ENCODE measurements at places on chromosomes 13 and 19.

DNA sequence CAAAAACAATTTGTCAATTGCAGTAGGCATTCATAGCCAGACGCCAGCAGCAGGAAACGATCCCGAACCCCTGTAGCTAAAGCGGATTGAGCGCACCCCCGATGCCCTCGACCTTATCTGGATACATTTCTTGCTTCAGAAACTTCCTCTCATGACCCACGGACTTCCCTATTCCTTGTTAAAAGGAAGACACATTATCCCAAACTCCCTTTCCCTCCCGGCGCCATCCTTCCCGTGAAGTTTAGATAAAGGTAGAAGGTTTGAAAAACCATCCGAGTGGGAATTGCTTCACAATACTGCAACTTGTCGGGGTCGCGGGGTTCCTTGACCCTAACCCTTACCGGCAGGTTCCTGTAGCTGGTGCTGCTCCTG, 977 bp downstream of the PCDH20 start:
- H3K36me3 ChIP-seq = no peaks in the 10 kb centered on the region
- H3K4me3 ChIP-seq = peak overlapping the region; percentile 62
- no peaks in the 10 kb centered on the region for H3K27me3 ChIP-seq
- H3K27ac ChIP-seq = peak overlapping the region; percentile 49
- H3K4me1 ChIP-seq = peaks cover 6% of the 10 kb centered on the region

GRCh38 chr13:76764429-76764828, 121.8 kb downstream of the KCTD12 start:
- H3K36me3 ChIP-seq = no peaks in the 10 kb centered on the region
- H3K27me3 ChIP-seq = no peaks in the 10 kb centered on the region
- H3K4me1 ChIP-seq = no peaks in the 10 kb centered on the region
- no peak overlapping the region for H3K27ac ChIP-seq

- peaks cover 5% of the 10 kb centered on the region for H3K4me1 ChIP-seq
- H3K4me3 ChIP-seq = peak overlapping the region; percentile 76
- H3K36me3 ChIP-seq = peaks cover 42% of the 10 kb centered on the region
- DNase-seq = peak; percentile 98
- H3K27ac ChIP-seq = peak overlapping the region; percentile 97
Observed at GRCh38 chr19:46714444-46715106, 2.3 kb downstream of the PRKD2 start.

DNA sequence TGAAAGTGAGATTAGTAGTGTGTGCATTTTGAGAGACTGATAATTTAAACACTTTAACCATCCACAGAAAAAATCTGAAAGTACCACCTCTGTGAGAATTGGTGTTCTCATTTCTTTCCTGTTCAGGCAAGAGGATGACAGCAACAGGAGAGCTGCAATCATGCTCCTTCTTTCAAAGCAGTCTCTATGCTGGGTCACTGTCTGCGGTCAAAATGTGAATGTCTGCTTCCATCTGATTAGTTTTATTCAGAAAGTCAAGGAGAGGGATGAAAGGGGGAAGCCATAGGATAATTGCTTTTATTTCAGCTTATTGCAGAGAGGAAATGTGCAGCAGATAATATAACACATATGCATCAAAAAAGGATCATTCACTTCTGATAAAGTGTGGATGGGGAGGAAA, 314.0 kb upstream of the GPC6 start:
- no peak for DNase-seq
- H3K4me1 ChIP-seq = no peaks in the 10 kb centered on the region
- H3K4me3 ChIP-seq = no peak overlapping the region

GRCh38 chr13:24663586-24663985, 16.6 kb upstream of the ATP12A start:
- peaks cover 26% of the 10 kb centered on the region for H3K4me1 ChIP-seq
- H3K36me3 ChIP-seq = no peaks in the 10 kb centered on the region
- DNase-seq = no peak
- H3K4me3 ChIP-seq = no peak overlapping the region
- no peaks in the 10 kb centered on the region for H3K27me3 ChIP-seq

- no peaks in the 10 kb centered on the region for H3K4me1 ChIP-seq
- peaks cover 84% of the 10 kb centered on the region for H3K27me3 ChIP-seq
- H3K36me3 ChIP-seq = no peaks in the 10 kb centered on the region
Observed at GRCh38 chr19:1752757-1753728, at the start of gene ONECUT3. TSS of gene ONECUT3 (plus strand) at chr19:1753506. CDS start at chr19:1753663, 157 bp downstream.

- peaks cover 4% of the 10 kb centered on the region for H3K4me1 ChIP-seq
- H3K27ac ChIP-seq = peak overlapping the region; percentile 94
- peak; percentile 79 for DNase-seq
Observed at GRCh38 chr19:11737964-11738745, 591 bp downstream of the ZNF823 start.

GRCh38 chr13:111241006-111241755, 79.3 kb upstream of the TEX29 start:
- no peaks in the 10 kb centered on the region for H3K27me3 ChIP-seq
- no peak for DNase-seq
- H3K36me3 ChIP-seq = peaks cover 4% of the 10 kb centered on the region
- H3K27ac ChIP-seq = no peak overlapping the region
- no peak overlapping the region for H3K4me3 ChIP-seq

- no peaks in the 10 kb centered on the region for H3K27me3 ChIP-seq
- H3K4me1 ChIP-seq = no peaks in the 10 kb centered on the region
- H3K36me3 ChIP-seq = no peaks in the 10 kb centered on the region
- DNase-seq = no peak
- H3K27ac ChIP-seq = no peak overlapping the region
- no peak overlapping the region for H3K4me3 ChIP-seq
Observed at GRCh38 chr19:38606131-38606530, 11.6 kb downstream of the MAP4K1 start.

DNA sequence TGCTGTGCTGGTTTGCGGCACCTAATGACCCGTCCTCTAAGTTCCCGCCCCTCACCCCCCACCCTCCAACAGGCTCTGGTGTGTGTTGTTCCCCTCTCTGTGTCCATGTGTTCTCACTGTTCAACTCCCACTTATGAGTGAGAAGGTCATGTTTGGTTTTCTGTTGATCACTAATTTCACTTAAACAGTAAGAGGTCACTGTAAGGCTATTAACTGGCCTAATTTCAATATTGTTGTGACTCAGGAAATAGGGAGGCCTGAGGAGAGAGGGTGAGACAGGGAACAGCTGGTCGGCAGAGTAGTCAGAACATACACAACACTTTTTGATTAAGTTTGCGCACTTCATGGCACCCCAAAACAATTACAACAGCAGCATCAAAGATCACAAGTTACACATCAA, 15.6 kb downstream of the TUBGCP3 start:
- DNase-seq = no peak
- no peak overlapping the region for H3K4me3 ChIP-seq
- H3K27me3 ChIP-seq = no peaks in the 10 kb centered on the region
- H3K27ac ChIP-seq = no peak overlapping the region
- H3K4me1 ChIP-seq = peaks cover 7% of the 10 kb centered on the region
- peaks cover 9% of the 10 kb centered on the region for H3K36me3 ChIP-seq

DNA sequence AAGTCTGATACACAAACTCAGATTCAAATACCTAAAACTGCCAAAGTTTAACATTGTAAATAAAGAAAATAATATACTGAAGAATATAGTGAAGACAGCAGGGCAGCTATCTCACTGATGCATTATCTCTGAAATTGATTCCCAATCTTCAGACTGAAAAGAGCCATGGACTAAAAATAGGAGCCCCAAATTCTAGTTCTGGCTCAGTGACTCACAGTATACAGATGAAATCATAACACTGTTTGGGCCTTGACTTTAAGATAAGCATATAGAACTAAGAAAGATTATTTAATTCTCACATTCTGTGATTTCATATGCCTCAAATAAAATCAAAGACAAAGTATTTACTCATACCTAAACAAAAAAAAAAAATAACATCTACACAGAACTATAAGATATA, 53.9 kb downstream of the RBM26 start:
- H3K36me3 ChIP-seq = peaks cover 2% of the 10 kb centered on the region
- H3K4me3 ChIP-seq = no peak overlapping the region
- H3K27ac ChIP-seq = no peak overlapping the region
- H3K4me1 ChIP-seq = no peaks in the 10 kb centered on the region
- DNase-seq = no peak

GRCh38 chr13:107339209-107339608, 771.3 kb upstream of the ARGLU1 start:
- H3K27me3 ChIP-seq = no peaks in the 10 kb centered on the region
- H3K36me3 ChIP-seq = no peaks in the 10 kb centered on the region
- no peak overlapping the region for H3K4me3 ChIP-seq
- no peak for DNase-seq
- no peak overlapping the region for H3K27ac ChIP-seq

DNA sequence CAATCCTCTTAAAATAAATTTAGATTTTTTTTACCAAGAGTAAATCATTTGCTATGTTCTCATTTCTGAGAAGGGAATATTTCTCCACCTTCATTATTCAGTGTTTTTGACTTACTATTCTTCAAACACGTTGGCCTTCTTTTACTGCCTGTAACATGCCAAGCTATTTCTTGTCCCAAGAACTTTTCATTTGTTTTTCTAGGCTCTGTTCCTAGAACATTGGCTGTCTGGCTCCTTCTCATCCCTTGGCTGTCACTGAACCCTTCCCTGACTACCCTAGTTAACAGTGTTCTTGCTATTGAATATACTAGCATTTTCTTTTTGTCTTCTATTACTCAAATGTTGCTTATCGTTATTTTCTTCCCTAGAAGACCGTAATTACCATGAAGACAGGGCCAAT, 248.1 kb downstream of the ITGBL1 start:
- no peaks in the 10 kb centered on the region for H3K36me3 ChIP-seq
- H3K4me3 ChIP-seq = no peak overlapping the region

DNA sequence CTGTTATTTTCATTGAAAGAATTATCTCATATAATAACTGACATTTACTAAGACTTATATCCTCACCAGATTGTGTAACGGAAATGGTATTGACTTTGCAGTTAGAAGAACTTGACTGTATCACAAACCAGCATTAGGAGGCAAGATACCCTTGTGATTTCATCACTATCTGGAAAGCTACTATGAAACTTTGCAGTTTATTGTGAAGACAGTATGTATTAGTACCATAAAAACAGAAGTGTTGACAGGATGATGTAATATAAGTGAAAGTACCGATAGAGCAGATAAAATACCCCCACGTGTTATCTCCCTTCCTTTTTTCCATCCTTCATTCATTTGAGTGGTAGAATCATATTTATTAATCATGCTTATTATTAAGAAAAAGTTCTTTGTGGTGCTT, 365.7 kb upstream of the KLHL1 start:
- H3K36me3 ChIP-seq = no peaks in the 10 kb centered on the region
- no peak overlapping the region for H3K4me3 ChIP-seq
- H3K27ac ChIP-seq = no peak overlapping the region

DNA sequence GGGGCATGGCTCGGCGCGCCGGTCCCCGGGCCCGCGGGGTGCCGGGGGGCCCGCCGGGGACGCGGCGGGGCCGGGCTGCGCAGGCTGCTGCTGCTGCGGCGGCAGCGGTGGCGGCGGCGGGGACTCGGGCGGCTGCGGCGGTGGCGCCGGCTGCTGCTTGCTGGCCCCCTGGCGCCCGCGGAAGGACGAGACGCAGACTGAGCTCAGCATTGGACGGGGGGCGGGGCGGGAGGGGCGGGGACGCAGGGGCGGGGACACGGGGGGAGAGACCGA, 368 bp downstream of the KCNC3 start:
- no peaks in the 10 kb centered on the region for H3K36me3 ChIP-seq
- no peak overlapping the region for H3K27ac ChIP-seq
- no peak for DNase-seq

DNA sequence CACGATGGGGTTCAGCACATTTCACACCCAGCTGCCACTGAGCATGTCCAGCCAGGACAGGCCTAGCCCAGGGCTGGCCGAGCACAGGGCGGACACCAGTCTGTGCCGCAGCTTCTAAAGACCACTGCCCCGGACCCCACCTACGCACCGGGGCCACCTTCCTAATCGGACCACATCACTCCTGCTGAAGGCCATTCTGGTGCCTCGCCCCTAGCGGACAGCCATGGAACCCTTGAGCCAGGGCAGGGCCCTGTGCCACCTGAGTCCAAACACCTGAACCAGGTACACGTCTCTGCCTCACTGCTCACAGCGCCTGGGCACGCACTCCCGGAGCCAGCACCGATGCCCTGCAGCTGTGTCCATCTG, 8.4 kb upstream of the C13orf46 start:
- no peaks in the 10 kb centered on the region for H3K4me1 ChIP-seq
- no peak for DNase-seq
- H3K27ac ChIP-seq = no peak overlapping the region
- no peaks in the 10 kb centered on the region for H3K27me3 ChIP-seq

GRCh38 chr13:108496362-108497210, 132.8 kb upstream of the MYO16 start:
- H3K27ac ChIP-seq = no peak overlapping the region
- peak; percentile 8 for DNase-seq
- H3K36me3 ChIP-seq = no peaks in the 10 kb centered on the region
- H3K4me3 ChIP-seq = peak overlapping the region; percentile 35

- peaks cover 22% of the 10 kb centered on the region for H3K4me1 ChIP-seq
- peak overlapping the region; percentile 59 for H3K27ac ChIP-seq
- no peak for DNase-seq
- H3K36me3 ChIP-seq = no peaks in the 10 kb centered on the region
Observed at GRCh38 chr19:4403005-4403761, 743 bp downstream of the CHAF1A start.

- H3K27me3 ChIP-seq = no peaks in the 10 kb centered on the region
- no peak overlapping the region for H3K27ac ChIP-seq
- peaks cover 2% of the 10 kb centered on the region for H3K36me3 ChIP-seq
- no peak overlapping the region for H3K4me3 ChIP-seq
- no peaks in the 10 kb centered on the region for H3K4me1 ChIP-seq
- DNase-seq = no peak
Observed at GRCh38 chr19:15381864-15382263, 2.3 kb upstream of the AKAP8 start.

- H3K36me3 ChIP-seq = no peaks in the 10 kb centered on the region
- H3K27ac ChIP-seq = no peak overlapping the region
- H3K4me3 ChIP-seq = no peak overlapping the region
- no peak for DNase-seq
- no peaks in the 10 kb centered on the region for H3K4me1 ChIP-seq
- no peaks in the 10 kb centered on the region for H3K27me3 ChIP-seq
Observed at GRCh38 chr13:44120849-44121755, 241.4 kb downstream of the LACC1 start.

DNA sequence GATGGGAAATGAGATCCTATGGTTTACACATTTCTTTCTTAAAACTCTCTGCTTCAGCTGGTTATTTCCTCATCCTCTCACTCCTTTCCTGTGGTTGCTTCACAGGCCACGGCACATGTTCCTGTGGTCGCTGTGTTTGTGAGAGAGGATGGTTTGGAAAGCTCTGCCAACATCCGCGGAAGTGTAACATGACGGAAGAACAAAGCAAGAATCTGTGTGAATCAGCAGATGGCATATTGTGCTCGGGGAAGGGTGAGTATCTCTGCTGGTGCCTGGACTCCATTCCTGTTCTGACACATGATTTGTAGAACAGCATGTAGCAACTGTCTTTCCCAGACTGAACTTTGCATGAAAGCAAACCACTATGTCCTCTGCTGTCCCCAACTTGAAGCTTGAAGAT, 254.2 kb downstream of the ITGBL1 start:
- H3K4me1 ChIP-seq = no peaks in the 10 kb centered on the region
- no peak for DNase-seq
- H3K4me3 ChIP-seq = no peak overlapping the region
- no peaks in the 10 kb centered on the region for H3K36me3 ChIP-seq
- no peak overlapping the region for H3K27ac ChIP-seq
- no peaks in the 10 kb centered on the region for H3K27me3 ChIP-seq
